ENCODE measurements at places on chromosomes 4 and X.

- DNase-seq = no peak
Measured at GRCh38 chr4:145852256-145852839, 86.3 kb downstream of the ZNF827 start.

DNA sequence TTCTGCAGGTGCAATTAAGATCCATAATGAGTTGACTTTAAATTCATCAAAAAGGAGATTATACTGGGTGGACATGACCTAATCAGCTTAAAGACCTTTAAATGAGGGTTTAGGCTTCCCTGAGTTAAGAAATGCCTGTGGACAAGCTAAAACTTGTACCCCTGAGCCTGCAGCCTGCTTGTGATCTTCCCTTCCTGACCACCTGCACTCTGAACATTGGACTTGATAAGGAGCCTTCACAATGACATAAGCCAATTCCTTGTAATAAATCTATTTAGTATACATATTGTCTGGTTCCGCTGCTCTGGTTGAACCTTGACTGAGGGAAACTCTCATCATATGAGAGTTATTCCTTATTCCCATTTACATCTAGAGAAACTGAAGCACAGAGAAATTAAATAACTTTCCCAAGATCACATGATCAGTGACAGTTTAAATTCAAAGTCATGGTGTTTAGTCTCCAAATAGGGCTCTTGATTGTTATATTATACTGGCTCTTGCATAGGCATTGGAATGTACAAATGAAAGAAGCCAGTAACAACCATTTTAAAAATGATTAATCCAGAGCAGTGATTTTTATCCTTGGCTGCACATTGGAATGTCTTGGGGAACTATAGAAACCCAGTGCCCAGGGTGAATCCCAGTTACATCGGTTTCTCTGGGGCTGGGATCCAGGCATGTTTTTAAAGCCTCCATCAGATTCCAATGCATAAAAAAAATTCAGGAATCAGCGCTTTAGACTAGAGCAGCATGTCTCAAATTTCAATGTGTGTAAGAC is 136.1 kb downstream of the MSL3 start:
- no peak for DNase-seq

- DNase-seq = no peak
Measured at GRCh38 chrX:1368385-1368698, 23.6 kb downstream of the SLC25A6 start.

- no peak for DNase-seq
Measured at GRCh38 chr4:112201915-112202505, 29.6 kb upstream of the AP1AR start.

DNA sequence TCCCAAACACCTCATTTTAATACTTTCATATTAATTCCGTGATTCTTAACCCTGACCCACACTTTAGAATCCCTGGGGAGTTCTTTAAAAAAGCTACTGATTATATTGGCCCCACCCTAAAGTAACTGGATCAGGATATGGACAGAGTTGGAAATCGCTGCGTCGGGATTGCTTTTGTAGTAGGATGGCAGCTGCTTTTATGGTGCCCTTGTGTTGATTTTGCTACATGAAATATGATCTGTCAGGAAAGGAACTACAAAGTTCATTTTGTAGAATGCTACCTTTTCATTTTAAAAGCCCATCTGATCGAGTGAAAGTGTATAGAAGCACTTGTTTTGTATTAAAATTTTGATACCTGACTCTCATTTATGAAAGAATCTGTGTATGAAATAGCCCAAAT is 43.6 kb downstream of the TMEM131L start:
- no peak for DNase-seq

- DNase-seq = no peak
Measured at GRCh38 chr4:184506527-184507121, 32.3 kb upstream of the IRF2 start.

DNA sequence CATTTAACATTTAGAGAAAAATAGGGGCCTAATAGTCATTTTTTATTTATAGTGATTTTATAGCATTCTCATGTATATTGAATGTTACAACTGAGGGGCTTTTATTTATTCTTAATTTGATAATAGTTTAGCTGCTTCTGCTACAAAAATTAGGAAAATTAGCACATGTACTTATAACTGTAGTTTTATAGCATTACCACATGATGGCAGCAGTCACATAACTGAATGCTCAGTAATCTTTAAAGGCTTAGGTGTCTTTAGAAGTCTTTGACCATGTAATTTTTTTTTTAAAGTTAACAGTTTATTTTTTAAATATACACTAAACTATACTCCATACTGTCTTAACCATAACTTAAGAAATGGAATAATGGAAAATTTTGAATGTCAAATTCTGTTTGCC is 136.6 kb downstream of the STAG2 start:
- no peak for DNase-seq

GRCh38 chr4:140706276-140706625 is 49.9 kb downstream of the TBC1D9 start:
- DNase-seq = no peak

- no peak for DNase-seq
Measured at GRCh38 chr4:124484008-124484407, 228.5 kb downstream of the ANKRD50 start.

DNA sequence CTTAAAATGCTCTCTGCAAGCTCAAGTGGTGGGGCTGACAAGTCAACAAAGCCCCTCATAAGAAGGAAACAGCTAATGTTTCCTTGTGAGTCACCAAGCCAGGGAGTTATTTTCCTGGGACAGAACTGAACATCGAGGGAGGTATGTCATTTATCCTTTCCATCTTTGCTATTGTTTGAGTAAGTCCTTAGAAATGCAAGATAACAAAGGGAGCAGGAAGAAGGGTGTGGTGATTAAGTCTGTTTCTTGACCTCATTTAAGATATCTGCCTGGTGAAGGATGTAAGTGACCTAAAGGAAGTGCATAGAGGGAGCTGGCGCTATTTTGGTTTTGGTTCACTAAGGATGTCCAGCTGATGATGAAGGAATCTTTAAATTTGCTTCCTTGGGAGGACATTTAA is 39.9 kb downstream of the ATG4A start:
- DNase-seq = no peak

GRCh38 chr4:87961993-87962392 is 13.5 kb upstream of the SPP1 start:
- DNase-seq = no peak

- DNase-seq = no peak
Measured at GRCh38 chr4:156958276-156959074, 13.1 kb downstream of the PDGFC start.

DNA sequence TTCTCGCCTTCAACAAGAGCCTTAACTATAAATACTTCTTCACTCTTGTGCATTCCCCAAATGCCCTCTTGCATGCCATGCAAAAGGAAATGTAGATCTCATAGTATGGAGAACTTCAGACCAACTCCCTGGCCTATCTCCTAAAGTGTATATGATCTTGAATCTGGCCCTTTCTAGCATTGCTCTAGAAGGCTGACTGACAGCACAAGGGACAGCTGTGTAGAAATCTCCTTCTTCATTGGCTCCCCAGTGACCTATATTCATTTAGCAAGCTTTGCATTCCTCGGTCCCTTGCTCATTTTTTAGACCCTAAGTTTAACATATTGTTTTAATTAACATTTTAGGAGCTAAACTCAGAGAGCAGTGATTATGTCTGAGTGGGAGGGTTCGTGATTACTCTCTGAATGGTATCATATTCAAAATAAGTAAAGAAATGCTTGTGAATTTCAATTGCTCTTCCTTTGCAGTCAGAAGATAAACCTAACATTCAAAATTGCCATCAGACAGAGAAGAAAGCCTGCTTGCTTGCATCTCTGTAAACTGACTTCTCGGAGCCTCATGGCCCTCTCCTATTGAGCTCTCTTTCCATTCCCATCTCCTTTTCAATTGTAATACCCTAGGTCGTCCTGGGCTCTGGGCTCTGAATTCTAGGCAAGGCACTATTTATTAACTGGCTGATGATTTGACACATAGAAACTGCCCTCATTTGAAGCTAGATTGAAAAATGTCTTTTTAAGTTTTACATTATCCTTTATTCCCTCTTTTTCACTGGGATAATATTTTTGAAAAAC is 120.3 kb upstream of the PRKG2 start:
- DNase-seq = no peak

- no peak for DNase-seq
Measured at GRCh38 chrX:10110316-10110935, 46.3 kb upstream of the CLCN4 start.

- no peak for DNase-seq
Measured at GRCh38 chrX:153644356-153645125, 2.5 kb upstream of the DUSP9 start.

GRCh38 chr4:143431526-143432257 is 81.8 kb upstream of the SMARCA5 start:
- DNase-seq = no peak

DNA sequence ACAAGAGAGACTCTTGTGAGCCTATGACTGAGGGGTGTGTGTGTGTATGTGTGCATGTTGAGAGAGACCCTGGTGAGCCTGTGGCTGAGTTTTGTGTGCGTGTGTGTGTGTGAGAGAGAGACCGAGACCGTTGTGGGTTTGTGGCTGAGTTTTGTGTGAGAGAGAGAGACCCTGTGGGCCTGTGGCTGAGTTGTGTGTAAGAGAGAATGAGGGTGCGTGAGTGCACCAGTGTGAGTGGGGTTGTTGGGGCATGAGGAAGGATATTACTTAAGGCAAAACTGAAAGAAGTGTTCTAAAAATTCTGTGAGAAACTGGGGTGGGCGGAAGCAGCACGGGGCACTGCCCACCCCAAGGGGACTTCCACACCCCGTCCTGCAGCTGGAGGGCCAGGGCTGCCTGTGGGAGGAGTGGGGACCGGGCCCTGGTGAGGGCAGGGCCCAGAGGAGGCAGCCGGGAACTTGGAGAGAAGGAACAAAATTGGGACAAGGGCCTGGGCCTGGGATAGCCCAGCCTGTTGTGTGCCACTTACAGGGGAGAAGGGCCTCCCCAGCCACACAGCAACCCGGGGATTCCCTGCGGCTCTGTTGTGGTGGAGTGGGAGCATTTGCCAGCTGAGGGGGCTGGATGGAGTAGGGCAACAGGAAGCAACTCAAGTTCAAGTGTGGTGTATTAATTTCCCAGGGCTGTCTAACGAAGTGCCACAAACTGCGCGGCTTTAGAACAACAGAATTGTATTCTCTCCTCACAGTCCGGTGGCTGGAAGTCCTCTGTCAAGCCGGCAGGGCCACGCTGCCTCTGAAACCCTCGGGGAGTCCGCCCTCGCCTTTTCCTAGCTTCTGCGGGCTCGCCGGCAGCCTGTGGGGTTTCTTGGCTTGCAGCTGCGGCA is 22.1 kb downstream of the TMEM131L start:
- no peak for DNase-seq

GRCh38 chr4:94536649-94537469 is 85.1 kb downstream of the PDLIM5 start:
- DNase-seq = no peak

- no peak for DNase-seq
Measured at GRCh38 chr4:54231768-54232688, 2.9 kb downstream of the PDGFRA start.

- no peak for DNase-seq
Measured at GRCh38 chr4:94828882-94829281, 71.1 kb downstream of the BMPR1B start.

DNA sequence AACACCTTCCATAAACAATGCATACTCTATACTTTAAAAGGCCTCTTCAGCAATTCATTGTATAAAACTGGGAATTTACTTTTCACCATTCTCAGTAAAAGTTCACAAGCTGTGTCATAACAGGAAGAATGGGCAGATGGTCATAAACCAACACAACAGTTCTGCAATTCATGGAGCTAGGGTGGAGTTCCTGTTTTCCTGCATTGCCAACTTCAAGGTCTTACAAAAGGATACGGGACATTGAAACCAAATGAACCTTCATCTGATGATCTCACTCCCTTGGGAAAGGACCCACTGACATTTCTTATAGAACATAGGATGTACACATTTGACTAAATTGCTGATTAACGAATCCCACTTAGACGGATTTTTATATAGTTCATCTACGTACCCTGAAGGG is 4.1 kb downstream of the KDR start:
- no peak for DNase-seq

DNA sequence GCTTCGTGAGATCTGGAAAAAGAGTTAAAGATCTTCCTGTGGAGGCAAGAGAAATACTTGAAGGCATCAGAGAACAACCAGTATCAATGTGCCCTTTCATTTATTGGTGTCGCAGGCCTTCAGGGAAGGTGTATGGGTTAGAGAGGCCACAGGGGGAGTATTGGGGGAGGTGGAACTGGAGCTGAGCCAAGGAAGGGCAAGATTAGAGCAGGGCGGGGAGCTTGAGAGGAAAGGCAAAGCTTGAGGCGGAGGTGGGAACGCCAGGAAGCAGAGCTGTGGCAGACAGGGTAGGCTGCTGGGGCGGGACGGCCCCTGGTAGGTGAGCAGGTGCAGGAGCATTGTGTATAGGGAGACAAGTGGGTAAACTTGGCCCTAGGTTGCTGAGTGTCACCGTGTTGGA is 329.9 kb downstream of the ARHGAP10 start:
- no peak for DNase-seq

DNA sequence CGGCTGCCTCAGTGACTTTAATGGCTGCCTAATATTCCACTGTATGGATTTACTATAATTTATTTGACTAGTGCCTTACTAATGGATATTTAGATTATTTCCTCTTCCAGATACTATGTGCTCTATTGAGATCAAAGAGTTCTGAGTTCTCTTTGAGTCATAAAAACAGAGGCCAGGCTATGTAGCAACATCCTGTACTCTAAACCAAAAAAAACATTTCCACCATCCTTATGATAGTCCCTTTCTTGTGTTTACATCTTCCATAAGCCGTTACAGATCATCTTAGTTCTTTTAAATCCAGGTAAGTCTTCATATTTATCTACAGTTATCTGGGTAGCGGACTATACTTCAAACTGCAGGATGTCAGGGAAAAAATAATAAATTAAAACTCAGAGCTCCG is 56.6 kb upstream of the TMEM184C start:
- no peak for DNase-seq

DNA sequence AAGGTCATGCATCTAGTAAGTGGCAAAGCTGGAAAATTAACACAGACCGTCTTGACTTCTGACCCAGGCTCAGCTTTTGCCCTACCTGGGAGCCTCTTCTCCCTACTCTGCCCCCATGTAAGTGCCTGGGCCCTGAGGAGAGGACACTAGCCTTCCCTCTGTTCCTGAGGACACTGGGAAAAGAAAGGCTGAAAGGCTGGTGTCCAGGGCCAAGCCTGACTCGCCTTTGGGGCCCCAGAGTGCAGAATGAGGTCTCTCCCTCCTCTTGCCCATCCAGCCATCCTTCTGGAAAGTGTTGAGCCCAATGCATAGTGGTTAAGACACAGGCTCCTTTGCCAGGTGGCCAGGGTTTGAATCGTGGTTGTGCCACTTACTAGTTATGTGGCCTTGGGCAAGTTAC is 91.5 kb downstream of the PJA1 start:
- DNase-seq = no peak

DNA sequence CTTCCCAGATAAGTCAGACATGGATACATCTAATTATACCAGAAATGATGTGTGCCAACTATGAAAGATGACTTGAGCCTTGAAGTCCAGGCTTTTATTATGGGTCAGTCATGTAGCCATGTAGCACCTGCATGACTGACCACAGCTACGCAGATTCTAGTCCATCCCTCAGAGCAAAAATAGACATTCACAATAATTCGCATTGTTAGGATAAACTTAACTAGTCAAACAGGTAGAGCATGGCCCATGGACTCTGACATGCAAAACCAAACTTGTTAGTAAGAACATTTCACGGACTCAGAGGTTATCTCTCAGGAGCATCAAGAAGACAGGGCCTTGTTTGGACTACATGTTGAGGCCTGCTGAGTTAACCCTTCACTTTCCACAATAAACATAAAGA is 132.6 kb downstream of the PWWP3B start:
- no peak for DNase-seq
